ENCODE measurements at places on chromosomes 16 and 17.
A peak's percentile ranks its signal among the peaks of the same experiment; 100 is the strongest.

DNA sequence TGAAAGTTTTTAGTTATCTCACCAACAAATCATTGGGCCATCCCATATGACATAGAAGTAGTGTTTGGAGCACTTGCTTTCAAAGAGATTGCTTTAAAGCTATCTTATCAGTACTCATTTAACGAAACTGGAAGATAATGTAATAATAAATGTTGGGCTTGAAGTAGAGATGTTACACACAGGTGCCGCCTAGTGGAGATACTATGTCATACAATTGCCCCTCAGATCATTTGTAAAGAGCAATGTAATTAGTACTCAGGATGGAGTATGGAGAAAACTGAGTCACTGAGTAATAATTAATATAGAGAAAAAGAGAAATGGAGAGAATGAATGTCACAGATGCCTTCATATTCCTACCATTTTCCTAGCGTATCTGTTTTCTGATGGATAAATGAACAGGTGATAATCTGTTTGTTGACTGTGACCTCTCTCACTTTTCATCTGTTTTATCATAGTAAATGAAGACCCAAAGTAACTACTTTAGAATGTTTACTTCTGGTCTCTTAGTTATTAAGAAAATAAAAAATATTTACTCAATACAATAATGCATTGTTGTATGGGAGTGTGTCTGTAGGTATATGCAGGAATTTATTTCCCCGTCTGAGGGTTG is 80.4 kb downstream of the EFCAB5 start:
- no peak for DNase-seq

DNA sequence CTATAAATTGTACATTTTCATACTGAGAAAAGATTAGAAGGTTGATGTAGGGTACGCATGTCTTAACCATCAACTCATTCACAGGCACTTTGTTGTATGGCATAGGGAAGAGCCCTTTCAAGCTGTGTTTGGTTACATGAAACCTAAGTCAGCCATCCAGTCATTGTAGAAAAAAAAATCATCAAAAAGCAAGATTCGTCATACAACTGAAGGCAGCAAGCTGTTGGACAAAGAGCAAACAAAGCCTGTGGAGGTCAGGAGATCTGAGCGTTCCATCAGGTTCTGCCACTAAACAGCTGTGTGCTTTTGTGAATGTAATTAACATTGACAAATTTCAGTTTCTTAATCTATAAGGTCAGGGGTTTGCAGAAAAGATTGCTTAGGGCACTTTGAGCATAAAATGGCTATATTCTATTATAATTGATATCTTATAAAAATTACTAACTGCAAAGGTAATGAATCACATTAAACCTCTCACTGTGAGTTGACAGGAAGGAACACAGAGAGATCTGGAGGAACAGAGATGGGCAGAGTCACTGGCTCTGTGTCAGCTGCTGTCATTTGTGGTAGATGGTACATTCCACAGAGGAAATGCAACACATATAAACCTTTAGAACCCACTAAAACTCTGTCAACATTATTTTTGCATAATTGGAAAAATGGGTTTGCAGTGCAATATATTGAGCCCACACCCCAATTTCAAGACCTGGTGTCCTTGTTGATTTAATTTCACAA is 66.3 kb upstream of the MYOCD start:
- DNase-seq, result no peak

GRCh38 chr16:84065536-84066132 is 23.0 kb upstream of the SLC38A8 start:
- DNase-seq, result no peak

- no peak for DNase-seq
Observed at GRCh38 chr16:57937861-57938260, 33.1 kb downstream of the CNGB1 start.

DNA sequence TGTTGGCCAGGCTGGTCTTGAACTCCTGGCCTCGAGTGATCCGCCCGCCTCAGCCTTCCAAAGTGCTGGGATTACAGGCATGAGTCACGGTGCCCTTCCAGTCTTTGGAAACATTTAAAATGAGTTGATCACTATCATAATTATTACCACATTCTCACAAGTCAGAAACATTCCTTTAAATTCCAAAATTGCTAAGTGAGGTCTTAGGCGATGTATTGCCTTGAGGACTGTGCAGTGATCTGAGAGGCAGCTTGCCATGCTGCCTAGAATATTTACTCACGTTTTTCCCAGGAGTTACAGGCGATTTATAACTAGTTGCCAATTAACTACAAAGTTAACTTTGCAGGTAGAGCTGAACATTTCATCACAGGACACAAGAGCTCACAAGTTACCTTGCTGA is 5.7 kb upstream of the ATXN1L start:
- DNase-seq, result no peak

GRCh38 chr16:86647561-86647960 is 69.2 kb downstream of the FOXL1 start:
- no peak for DNase-seq

DNA sequence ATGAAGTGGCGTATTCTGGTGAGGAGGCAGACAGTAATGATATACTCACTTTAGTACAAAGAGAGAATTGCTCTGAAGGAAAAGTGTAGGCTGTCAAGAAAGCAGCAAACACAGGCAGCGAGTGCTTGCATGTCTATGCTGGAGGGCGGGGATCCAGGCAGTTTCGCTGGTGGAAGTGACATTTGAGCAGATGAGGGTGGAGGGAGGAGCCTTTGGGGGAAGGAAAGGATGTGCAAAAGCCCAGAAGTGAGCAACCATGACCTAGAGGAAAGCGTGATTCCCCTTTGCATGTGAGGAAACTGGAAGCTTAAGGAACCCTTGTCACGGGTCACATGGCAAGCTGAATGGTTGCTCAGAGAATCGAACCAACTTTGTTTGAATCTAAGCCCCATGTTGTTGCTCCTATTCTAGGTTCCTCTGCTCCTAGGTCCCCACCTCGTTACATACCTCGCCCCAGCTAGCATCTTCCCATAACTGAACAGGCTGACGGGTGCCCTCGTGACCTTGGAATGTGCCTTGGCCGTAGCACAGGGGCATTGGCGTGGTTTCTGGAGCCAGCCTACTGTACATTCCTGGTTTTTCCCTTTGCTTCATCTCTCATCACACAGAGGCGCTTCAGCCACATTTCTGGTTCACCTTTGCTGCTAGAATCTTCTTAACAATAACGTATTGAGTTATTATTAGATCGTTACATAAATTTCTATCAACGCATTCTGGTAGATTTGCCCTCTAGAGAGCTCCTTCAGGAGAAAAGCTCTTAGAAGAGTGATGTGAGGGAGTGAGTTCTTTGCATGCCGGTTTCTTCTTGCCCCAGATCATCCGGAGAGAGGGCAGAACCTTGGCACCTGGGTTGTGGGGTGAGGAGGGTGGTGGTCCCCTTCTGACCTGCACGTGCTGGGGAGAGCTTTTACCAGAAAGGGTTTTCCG is 191.8 kb downstream of the SNX29 start:
- DNase-seq, result no peak

DNA sequence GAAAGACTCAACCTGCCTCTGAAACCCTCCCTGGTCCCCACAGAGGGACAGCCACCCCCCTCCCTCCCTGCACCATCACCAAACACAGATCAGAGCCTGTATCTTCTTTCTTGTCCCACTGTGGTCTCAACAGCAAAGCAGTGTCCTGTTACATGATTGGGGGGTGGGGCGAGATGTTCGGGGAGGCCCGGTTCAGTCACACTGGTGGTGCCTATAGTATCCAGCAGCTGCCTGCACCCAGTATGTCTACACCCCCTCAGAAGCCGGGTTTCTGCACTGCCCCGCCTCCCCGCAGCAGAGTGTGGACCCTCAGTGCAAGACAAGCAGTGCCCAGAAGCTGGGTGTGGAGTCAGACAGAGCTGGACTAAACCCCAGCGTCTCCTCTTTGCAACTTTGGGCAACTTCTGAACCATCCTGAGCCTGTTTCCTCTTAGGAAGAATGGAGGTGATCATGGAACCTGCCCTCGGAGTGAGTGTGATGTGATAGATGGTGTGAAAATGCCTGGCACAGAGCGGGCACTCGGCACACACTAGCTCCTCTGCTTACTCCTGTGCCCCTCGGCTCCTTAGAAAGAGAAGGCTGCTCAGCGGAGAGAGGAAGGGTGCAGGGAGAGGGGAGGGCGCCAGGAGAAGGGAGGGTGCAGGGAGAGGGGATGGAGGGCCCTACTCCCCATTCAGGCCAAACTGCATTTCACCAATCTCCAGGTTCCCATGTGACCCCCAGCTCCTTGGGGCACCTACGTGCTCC is 84.0 kb upstream of the TNRC6C start:
- no peak for DNase-seq

GRCh38 chr16:49465661-49466528 is 92.3 kb downstream of the C16orf78 start:
- DNase-seq, result no peak

GRCh38 chr17:2724784-2725164 is 13.2 kb upstream of the CLUH start:
- DNase-seq, result no peak

DNA sequence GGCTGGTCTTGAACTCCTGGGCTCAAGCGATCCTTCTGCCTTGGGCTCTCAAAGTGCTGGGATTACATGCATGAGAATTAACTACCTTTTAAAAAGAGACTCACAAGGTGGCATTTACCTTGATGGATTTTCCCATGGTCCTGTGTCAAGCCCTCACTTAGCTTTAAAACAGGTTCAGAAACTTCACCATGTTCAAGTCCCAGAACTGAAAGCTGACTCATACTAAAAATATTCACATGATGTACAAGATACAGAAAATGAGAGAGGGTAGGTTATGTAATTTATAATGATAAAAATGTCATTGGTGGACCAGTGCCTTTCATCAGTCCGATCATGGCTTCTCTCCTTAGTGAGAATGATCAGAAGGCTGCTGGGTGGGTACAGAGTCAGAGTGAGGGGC is 4.3 kb upstream of the AKAP1 start:
- DNase-seq, result no peak

GRCh38 chr17:80782536-80783427 is 208.9 kb upstream of the CHMP6 start:
- no peak for DNase-seq

GRCh38 chr17:3944485-3945388 is 19.5 kb downstream of the ATP2A3 start:
- no peak for DNase-seq

DNA sequence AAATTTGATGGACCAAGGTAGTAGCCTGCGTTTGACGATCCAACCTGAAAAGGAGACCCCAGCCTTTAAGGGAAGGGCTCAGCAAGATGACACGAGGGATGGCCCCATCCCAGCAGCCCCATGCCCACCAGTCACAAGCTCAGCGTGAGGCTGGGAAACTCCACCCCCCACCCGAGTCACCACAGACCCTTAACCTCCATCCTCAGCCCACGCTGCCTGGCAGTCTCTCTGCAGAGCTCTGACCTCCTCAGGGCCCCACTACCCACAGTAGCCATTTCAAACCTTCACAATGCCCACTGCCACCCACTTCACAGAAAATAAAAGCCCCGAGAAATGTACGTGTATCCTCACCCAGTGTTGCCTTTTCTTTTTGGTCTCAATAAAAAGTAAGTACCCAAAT is 18.7 kb downstream of the USP36 start:
- no peak for DNase-seq

DNA sequence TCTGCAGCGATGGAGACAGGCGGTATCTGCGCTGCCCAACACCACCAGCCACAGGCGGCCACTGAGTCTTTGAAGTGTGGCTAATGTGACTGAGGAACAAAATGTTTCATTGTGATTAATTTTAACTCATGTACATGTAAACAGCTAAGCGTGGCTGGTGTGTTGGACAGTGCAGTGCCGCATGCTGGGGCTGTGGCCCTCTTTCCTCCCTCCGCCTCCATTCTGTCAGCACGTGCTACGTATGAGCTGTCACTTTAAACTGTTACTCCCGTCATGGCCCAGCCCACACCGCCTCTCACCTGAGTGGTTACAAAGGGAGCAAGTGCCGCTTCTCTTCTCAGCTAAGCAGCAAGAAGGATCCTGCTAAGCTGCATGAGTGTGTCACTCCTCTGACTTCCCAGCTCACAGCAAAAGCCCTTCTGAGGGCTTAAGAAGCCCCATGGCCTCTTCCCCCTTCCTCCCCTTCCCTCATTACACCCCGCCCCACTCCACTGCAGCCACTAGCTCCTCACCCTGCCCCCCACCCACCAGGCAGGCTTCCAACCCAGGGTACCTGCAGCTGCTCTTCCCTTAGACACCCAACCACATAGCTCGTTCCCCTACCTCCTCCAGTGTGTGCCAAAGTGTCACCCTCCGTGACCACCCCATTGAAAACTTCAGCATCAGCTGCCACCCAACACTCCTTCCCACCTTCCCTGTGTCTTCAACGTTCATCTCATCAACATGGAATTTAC is 15.0 kb downstream of the HASPIN start:
- DNase-seq, result peak; percentile 50

DNA sequence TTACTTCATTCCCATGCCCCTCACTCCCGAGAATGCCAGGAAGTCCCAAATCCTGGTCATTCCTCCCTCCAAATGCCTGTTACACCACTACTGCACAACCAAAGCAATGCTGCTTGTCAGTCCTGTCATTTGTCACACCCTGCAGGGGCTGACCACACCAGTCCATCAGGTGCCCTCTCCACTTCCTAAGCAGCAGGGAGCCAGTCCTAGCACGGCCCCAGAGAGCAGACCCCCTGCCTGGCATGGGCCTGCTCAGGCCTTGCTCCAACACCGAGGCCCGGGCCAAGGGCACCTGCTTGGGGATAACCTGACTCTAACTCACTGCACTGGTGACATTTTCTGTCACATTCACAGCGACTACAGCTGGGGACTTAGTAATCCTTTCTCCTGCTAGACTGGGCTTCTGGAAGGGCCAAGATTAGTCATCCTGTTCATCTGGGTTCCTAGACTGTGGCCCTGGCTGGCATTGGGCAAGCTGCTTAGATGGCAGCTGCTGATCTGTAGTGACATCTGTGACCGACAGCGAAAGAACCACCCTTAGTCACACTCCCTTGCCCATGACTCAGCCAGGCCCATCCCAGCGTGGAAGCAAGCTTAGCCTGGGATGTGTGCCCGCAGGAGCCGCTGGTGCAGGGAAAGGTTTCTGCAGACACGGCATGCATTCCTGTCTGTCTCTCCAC is 5.4 kb downstream of the ALYREF start:
- no peak for DNase-seq
